Trophoblast cell (in vitro differentiated cells and primary cell): ENCODE measurements at places on chromosomes 12 and 14.
A peak's percentile ranks its signal among the peaks of the same experiment; 100 is the strongest.

GRCh38 chr12:91947459-91947858 lies 198.2 kb downstream of the BTG1 start:
- DNase-seq, result no peak

DNA sequence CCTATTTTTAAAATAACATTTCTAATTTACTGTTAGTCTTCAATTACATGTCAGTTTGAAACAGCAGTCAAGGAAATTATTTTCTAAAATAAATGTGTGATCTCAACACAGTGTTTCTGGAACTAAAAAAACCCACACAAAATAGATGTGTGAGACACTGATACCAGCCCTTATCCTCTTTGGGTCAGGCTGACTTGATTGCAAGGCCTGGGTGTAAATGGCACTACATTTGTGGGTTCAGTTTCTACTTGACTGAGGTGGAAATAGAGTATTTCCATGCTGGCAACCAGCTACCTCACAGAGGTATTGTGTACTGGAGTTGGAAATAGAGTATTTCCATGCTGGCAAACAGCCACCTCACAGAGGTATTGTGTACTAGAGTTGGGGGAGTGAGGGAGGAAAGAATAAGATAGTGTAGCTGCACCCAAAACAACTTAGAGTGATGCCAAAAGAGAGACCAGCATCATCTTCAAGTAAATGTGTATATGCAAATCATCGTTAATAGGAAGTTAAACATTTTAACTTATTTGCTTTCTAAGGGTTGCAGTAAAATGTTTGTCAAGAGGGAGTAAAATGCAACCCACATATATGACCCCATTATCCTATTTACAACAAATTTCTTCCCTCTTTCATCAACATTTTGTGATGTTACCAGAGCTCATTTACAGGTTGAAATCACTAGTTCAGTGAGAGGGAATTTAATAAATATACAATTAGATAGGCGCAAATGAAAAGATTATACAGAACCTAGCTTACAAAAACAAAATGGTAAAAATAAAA lies 10.7 kb upstream of the LYZ start:
- no peak for DNase-seq

- DNase-seq, result no peak
These were observed 181.6 kb downstream of the CHST11 start for GRCh38 chr12:104638218-104638850.

GRCh38 chr14:99507860-99508640 lies 26.8 kb downstream of the CCNK start:
- no peak for DNase-seq

DNA sequence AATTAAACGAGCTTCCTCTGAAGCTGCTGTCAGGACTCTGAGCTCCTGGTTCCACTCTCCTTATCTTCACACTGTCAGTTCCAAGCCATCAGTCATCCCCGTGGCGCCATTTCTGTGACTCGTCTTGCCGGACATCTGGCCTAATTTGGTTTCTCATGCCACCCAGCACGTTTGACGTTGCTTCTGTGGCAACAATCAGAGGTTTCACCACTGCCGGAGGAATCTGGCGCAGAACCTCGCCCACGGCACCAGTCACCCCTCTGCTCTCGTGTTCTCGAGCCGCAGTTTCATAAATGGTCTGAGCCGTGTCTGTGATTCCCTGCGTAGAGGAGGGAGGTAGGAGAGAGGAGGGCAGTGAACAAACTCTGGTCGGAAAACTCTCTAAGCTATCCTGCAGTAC lies 29.7 kb downstream of the BDKRB1 start:
- DNase-seq, result peak; percentile 85
